Tibial artery (tissue), 4 donors: ENCODE measurements at places on chromosomes 11 and 22.

- no peak for DNase-seq
Observed at GRCh38 chr11:13786688-13787087, 118.2 kb downstream of the FAR1 start.

DNA sequence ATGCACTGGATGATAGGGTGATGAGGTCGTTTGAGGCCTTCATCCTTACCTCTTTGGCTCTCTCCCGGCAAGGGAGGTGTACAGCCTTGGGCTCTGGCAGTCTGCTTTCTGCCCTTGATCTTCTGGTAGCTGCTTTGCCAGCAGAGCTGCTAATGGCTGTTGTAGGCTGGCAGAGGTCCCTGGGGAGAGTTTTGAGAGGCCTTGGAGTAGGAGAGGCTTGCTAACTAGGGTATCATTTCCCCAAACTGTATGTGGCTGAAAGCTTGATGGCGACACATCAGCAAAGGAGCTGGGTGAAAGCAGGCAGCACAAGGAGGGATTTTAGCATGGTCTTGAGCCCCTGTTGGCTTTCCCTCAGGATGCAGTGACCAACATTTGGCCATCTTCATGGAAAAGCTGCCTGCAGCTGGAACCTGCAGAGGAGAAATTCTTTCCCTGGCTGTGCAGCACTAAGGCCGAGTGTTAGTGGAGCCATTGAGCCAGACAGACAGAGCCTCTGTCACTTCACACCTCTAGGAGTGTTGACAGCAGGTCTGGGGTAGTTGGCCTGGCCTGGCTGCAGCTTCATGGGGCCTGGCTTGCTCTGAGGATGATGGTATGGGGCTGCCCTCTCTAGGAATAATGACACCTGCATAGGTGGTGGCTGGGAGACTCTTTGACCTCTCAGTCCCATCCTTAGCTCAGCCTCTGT is 3.5 kb upstream of the AMPD3 start:
- DNase-seq, result no peak

- DNase-seq, result no peak
Observed at GRCh38 chr11:21640491-21640890, 552.4 kb upstream of the ANO5 start.

- DNase-seq, result no peak
Observed at GRCh38 chr11:12474871-12475270, 97.5 kb downstream of the PARVA start.

- DNase-seq, result peak; percentile 38
Observed at GRCh38 chr22:49197505-49197904, 630.2 kb downstream of the BRD1 start.

GRCh38 chr11:121241343-121242211 is 51.0 kb upstream of the SC5D start:
- DNase-seq, result no peak

- DNase-seq, result no peak
Observed at GRCh38 chr11:114614127-114614720, 18.6 kb upstream of the NXPE4 start.

DNA sequence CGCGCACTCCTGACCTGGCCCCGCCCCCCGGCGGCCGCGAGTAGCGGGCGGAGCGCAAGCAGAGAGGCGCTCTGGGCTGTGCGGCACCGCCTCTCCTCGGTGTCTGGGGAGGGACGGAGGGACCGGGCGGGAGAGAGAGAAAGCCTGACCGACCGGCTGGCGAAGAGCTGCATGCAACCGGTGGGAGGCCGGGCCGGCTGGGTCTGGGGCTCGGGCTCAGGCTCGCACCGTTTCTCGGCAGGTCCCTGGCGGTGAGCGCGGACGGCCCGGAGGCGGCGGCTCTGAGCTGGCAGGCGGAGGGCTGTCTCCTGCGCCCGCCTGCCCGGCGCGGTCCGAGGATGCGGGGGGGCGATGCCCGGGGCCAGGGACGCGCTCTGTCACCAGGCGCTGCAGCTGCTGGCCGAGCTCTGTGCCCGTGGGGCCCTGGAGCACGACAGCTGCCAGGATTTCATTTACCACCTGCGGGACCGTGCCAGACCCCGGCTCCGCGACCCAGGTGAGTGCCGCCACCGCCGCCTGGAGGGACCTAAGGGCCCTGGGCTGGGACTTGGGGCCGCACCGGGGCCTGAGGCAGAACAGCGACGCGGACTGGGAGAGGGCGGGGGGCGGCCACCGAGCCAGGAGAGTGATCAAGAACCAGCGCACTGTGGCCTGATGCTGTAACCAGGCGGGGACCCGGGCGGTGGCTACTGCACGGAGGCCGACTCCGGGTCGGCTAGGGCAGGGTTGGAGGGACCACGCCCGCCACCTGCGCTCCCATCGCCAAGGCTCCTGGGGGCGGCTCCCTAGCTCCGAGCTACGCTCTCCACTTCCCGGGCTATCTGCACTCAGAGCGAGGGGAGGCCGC is at the start of gene SYT9:
TSS of gene SYT9 (plus strand) at position 69 of the 847 bp plus-strand sequence. CDS start at position 352, 283 bp downstream.
- peak; percentile 62 for DNase-seq

DNA sequence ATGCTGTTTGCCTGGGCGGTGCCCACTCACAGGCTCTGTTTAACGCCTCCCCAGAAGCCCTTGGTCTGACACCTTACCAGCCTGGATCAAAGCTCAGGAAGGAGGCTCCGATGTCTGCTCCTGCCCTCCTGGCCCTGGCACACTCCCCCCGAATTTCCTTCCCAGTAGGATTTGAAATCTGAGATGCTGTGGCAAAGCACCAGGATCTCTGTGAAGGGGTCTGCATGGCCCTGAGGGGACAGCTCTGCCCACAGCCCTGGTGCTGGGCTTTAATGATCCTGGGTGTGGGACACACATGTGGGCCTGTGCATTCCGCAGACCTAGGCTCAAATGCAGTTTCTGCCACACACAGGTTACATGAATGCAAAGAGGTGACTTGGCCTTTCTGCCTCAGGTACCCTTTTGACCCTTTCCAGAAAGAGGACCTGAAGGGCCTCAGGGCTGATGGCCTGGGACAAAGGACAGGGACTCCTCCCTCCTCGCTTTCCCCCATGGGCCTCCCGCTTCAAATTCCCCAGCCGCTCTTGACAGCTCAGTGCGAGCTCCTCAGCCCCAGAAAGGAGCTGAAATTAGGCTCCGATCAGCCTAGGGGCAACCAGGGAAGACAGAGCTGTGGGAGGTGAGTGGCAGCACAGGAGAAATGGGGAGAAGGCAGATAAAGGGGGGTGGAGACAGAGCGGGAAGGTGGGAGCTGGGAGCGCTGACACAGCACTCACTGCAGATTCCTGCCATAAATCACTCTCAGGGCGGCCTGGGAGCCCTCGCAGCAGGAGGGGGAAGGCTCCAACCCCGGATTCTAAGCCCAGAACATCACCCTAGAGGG is 41.3 kb downstream of the TRIM29 start:
- no peak for DNase-seq

DNA sequence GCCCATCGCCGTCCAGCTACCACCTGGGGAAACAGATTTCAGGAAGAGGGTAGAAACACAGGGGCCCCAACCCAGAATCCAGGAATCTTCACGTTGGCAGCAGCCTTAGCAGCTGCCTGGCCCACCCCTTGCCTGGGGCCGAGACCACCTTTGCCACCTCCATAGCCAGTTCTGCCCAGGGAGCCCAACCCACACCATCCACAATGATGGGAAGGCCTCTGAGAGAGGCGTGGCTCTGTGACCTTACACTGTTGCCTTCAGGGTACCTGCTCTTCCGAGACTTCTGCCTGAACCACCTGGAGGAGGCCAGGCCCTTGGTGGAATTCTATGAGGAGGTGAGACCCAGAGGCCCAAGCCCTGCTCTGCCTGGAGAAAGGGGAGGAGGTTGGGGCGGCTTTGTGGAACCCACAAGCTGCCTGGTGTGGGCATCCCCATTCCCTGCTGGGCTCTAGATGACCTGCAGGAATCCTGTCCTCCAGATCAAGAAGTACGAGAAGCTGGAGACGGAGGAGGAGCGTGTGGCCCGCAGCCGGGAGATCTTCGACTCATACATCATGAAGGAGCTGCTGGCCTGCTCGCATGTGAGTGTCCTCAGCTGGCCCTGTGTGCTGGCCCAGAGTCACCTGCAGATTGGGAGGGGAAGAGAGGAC is 10.0 kb upstream of the ANKRD13D start:
- DNase-seq, result no peak

DNA sequence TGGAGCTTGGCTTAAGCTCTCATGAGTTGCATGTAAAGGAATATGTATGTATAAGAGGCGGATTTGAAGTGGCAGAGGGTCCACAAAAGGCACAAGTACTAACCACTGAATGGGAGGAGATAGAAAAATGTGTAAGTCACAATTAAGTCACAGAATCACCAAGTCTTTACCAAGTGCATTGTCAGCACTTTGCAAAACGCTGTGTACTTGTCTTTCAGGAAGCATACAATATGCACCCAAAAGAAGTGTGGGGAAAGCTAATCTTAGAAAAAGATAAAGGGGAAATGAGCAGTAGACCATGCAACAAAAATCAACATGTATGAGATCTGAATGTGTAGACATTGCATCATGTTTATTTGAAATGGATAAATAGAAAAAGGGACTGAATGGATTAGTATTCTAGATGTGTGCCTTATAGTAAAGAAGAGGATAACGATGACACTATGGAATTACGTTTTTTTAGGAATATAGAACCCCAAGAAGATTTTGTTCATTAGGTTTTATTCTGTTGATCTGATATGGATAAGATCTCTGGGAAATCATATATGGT is 4.5 kb downstream of the CNTF start:
- no peak for DNase-seq

DNA sequence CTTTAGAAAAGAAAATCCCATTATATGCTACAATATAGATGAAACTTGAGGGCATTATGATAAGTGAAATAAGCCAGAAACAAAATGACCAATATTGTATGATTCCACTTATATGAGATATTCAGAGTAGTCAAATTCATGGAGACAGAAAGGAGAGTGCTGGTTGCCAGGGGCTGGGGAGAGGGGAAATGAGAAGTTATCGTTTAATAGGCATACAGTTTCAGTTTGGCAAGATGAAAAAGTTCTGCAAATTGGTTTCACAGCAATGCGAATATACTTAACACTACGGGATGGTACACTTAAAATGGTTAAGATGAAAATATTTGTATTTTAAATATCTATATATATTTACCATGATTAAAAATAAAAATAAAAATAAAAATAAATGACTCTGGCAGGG is 31.1 kb upstream of the RDX start:
- no peak for DNase-seq

- no peak for DNase-seq
Observed at GRCh38 chr11:3967695-3968094, 112.2 kb downstream of the STIM1 start.

DNA sequence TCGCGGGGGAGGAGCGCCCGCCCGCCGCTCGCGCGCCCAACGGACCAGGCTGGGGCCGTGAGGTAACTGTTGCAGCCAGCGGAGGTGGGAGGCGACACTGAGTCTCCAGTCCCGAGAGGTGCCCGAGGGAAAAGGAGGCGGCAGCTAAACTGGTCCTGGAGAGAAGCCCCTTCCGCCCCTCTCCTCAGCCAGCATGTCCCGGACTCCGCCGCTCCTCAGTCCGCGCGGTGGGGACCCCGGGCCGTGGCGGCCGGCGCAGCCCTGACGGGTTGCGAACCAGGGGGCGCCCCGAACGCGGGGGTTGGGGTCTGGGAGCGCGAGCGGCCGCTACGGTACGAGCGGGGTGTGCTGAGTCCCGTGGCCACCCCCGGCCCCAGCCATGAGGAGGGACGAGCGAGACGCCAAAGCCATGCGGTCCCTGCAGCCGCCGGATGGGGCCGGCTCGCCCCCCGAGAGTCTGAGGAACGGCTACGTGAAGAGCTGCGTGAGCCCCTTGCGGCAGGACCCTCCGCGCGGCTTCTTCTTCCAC is at the start of gene PDE3B:
TSS of gene PDE3B (plus strand) at position 108 of the 529 bp plus-strand sequence. CDS start at position 380, 272 bp downstream.
- peak; percentile 50 for DNase-seq

- no peak for DNase-seq
Observed at GRCh38 chr11:790721-791564, 1.1 kb upstream of the CEND1 start.

DNA sequence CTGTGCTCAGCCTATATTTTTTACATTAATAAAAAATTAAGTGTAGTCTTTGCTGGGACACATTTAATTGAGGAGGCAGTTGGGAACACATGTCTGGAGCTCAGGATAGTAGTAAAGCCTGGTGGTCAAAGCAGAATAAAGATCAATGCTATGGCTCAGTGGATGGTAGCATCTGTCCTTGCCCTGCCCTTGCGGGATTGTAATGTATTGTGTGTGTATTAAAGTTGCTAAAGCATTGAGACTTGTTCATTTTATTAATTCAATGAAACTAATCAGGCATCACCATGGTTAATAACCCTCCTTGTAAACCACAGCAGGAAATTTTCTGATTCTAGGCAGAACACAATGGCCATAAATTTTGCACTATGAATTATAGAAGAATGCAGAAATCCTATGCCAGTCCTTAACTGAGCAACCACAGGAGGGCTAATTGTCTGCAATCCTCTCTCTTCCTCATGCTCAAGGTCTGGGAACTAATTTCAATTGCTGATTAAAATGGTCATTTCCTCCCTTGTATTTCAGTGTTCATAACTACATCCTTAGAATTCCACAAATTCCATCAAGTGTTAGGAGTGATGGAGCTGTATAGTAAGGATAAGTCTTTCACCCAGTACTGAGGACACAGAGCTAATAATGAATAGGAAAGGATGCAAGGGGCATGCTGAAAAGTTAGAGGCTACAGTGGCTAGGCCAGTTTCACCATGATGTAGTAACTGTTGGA is 403.2 kb upstream of the DDI1 start:
- DNase-seq, result no peak

DNA sequence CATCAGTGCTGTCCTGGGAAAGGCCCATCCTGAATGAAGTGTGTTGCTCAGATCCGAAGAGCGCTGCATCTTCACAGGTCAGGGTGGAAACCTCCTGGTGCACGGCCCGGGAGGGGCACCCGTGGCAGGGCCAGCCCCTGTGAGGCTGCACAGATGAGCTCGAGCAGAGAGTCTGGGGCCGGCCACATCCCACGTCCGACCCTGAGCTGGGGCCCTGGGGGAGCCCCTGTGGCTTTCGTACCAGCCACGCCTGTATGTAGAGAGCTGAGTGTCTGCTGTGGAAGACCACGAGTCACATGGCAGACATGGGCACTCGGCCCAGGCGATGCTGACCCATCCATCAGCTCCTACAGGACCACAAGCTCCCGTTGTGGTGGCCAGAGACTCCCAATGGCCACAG is 24.9 kb upstream of the SEPTIN5 start:
- DNase-seq, result no peak

- DNase-seq, result no peak
Observed at GRCh38 chr11:125554038-125554437, 15.2 kb upstream of the EI24 start.

DNA sequence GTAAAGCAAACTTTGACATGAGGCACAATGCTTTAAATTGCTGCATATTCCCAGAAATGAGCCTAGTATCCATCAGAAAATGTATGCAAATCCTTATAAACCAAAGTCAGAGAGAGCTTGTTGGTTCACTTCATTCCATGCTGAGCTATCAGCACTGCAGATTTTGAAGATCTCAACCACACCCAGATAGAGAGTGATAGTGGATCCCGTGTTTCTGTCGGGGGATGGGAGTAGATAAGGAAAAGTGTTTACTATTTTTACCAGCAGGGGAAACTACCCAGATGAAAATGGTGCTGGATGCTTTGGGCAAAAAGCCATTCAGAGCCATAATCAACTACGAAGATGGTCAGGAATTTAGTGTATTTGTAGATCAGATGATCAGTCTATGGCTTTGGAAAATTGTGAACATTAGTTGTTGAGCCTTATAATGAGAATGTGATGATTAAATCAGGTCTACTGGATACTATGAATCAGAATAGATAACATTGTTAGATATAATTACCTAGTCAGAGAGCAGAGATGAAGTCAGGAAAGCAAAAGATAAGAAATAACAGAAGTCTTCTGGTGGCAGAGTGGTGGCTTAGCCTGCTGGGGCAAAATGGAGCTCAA is 10.8 kb downstream of the OR51B6 start:
- no peak for DNase-seq

- DNase-seq, result no peak
Observed at GRCh38 chr11:96481771-96482170, 92.0 kb downstream of the JRKL start.

GRCh38 chr22:37407856-37408255 is 19.4 kb downstream of the ELFN2 start:
- no peak for DNase-seq
